ENCODE measurements at places on chromosomes 6 and 20. TPM values are rescaled to one million over a fixed set of nuclear protein-coding genes. Genes with fewer than 3 reads are reported as not detected.

NKX2-2 gene
- not detected for total RNA-seq

MRAP2 gene
- 8.9 TPM for total RNA-seq

EPHA7 gene
- 0.09 TPM for total RNA-seq

MOG gene
- not detected for total RNA-seq

SYCP2 gene
- 3.1 TPM for total RNA-seq

R3HDML gene
- not detected for total RNA-seq

C6orf15 gene
- total RNA-seq: not detected

TRIM10 gene
- not detected for total RNA-seq

COL20A1 gene
- total RNA-seq: not detected

PERP gene
- total RNA-seq: 19.0 TPM

MYH7B gene
- total RNA-seq: 0.11 TPM

EFCAB8 gene
- under 0.01 TPM for total RNA-seq

CUTA gene
- total RNA-seq: 59.5 TPM

COL9A1 gene
- total RNA-seq: not detected

ADGB gene
- total RNA-seq: not detected

CST7 gene
- total RNA-seq: not detected

HRH3 gene
- not detected for total RNA-seq

FAM217A gene
- total RNA-seq: not detected

NINL gene
- total RNA-seq: 29.6 TPM

HLA-C gene
- 354 TPM for total RNA-seq

CYP21A2 gene
- total RNA-seq: under 0.01 TPM

TINAG gene
- not detected for total RNA-seq

DEFB132 gene
- not detected for total RNA-seq

All from dermis lymphatic vessel endothelial cell (primary cell).